ENCODE measurements at places on chromosomes 11 and 22.

GRCh38 chr11:31657091-31657490 is 147.5 kb downstream of the ELP4 start:
- DNase-seq, result no peak

GRCh38 chr11:85903811-85904210 is 48.6 kb downstream of the CCDC83 start:
- DNase-seq, result no peak

- DNase-seq, result peak; percentile 47
These were observed 50.4 kb downstream of the ST3GAL4 start for GRCh38 chr11:126405906-126406305.

DNA sequence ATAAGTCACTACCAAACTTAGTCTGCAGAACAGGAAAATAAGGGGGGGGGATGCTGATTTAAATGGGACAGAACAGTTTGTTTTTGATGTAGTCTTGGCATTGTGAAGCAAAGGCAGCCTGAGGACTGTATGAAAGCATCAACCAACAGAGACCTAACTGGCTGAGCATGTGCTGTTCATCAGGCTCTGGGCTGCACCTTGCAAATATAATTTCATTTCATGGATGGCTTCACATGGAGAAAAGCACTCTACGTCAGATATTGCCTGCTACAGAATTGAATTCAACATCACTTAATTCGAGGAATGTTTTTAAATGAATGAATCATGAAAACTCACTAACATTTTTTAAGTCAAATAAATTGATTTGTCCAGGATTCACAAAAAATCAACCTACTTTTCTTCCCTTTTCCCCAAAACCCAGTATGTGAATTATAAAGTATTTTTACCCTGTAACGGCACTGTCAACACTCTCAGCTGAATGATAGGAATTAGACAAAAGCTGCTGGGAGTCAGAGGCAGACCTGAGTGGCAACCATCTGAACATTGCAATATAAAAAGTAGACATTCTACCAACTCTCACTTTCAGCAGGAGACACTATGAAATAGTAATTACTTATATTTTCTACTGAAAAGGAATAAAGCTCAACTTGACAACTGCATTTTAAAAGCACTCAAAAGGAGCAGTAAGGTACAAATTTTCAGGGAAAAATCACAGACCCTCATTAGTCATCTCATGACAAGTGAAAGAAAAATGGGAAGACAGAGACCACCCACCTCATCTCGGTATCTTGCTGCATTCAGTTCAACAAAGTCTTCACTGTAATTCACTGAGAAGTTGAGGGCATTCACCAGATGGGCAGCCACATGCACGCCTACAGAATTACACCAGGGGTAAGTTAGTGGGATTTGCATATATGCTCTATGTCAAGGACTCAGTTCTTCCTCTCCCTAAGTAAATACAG is 47.5 kb downstream of the NOX4 start:
- DNase-seq, result no peak

DNA sequence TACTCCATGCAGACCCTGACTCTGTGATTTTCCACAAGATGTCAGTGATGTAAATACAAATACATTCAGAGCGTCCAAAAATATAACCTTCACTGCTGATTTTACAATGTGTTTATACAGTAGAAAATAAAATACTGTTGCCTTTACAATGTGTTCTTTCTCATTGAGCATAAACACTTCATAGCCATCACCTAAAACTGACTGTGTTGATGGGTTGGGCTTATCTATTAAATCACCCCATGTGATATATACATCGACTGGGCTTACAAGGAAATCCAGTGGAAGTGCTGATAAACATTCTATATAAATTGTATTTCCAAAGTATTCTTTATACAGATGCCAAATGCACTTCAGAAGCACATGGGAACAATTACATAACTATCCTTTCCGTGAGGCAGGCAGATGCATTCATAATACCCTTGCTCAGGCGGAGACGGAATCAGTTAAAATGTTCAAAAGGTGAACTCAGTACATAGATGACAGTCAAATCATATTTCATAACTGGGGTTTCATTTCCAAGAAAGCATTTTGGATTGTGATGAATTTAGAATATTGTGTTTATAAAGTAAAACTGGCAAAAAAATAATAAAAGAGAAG is 27.7 kb downstream of the DDI1 start:
- no peak for DNase-seq

DNA sequence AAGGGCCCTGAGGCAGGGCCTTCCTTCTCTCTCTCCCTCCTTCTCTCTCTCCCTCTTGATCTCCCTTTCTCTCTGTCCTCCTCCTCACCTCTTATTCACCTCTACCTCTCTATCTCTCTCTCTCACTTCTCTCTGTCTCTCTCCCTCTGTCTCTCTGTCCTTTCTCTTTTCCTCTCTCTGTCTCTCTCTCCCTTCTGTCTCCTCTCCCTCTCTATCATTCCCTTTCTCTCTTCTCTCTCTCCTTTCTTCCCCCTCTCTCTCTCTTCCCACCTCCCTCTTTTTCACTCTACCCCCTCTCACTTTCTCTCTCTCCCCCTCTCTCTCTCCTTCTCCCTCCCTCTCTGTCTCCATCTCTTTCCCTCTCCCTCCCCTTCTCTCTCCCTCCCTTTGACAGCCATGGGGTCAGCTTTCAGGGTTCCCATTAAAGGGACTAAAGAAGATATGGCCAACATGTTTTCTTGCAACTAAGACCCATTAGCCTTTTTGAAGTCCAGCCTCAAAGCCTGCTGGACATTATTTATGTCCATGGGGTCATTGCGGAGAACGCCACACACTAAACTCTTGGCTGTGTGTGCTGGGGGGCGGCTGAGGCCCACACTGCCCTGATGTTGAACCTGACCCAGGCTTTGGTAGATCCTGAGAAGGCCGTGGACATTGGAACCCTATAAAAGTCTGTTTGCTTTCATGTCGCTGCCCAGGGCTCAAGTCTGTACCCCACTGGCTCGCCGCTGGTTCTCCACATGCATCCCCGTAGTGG is 15.0 kb downstream of the ANO1 start:
- no peak for DNase-seq

Measured in MCF 10A (cell line).